ENCODE measurements at places on chromosomes 12 and 14. TPM values are rescaled to one million over a fixed set of nuclear protein-coding genes. Genes with fewer than 3 reads are reported as not detected.

KLHDC1 gene
- total RNA-seq: 2.4 TPM

TPH2 gene
- not detected for total RNA-seq

RNASE3 gene
- total RNA-seq: not detected

TEX52 gene
- not detected for total RNA-seq

AHNAK2 gene
- not detected for total RNA-seq

DPPA3 gene
- not detected for total RNA-seq

TEX22 gene
- 4.4 TPM for total RNA-seq

DNA sequence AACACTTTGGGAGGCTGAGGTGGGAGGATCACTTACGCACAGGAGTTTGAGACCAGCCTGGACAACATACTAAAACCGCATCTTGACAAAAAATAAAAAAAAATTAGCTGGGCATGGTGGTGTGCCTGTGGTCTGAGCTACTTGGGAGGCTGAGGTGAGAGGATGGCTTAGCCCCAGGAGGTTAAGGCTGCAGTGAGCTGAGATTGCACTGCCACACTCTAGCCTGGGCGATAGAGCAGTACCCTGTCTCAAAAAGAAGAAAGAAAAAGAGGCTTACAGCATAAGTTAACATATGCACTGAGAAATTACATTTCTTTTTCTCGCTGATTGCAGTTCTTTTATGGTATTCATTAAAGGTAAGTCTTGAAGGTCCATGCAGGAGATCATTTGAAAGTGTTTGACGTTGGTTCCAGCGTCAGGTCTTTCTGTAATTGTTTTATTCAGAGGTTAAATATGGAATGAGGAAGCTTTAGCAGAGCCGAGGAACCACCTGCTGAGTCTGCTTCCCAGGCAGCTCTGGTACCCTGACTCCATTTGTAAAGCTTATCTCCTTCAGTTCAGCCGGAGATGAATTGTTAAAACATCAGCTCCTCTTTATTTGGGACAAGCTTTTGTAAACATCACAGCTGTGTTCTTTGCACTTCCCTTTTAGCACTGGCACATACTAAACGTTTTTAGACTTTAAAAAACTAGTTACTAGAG lies 18.5 kb downstream of the SFSWAP start:
- H3K36me3 ChIP-seq: peaks cover 74% of the 10 kb centered on the region
- no peak overlapping the region for H3K4me3 ChIP-seq
- H3K4me1 ChIP-seq: peaks cover 4% of the 10 kb centered on the region
- no peak for DNase-seq
- H3K27me3 ChIP-seq: no peaks in the 10 kb centered on the region

DNA sequence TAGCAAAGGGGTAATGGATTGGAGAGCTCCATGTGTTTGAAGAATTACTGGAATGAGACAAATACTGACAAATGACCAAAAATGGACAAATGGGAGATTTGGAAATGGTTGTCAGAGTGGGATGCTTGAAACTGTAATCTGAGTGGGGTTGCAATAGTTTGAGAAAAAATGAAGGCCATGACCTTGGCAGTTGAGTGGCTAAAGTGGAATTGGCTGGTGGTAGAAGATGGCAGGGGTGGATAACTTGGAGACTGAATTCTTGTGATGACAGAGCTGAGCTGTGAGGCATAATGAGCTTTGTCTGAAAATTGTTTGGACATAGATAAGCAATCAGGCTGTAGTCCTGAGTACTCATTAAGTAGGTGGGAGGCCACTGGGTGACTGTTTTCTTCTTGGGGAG lies 222.5 kb upstream of the PRICKLE1 start:
- H3K27ac ChIP-seq: no peak overlapping the region
- no peaks in the 10 kb centered on the region for H3K36me3 ChIP-seq

GRCh38 chr12:5648692-5649359 lies 216.9 kb downstream of the NTF3 start:
- H3K27me3 ChIP-seq: no peaks in the 10 kb centered on the region
- H3K36me3 ChIP-seq: no peaks in the 10 kb centered on the region
- no peak overlapping the region for H3K27ac ChIP-seq
- no peak for DNase-seq

DNA sequence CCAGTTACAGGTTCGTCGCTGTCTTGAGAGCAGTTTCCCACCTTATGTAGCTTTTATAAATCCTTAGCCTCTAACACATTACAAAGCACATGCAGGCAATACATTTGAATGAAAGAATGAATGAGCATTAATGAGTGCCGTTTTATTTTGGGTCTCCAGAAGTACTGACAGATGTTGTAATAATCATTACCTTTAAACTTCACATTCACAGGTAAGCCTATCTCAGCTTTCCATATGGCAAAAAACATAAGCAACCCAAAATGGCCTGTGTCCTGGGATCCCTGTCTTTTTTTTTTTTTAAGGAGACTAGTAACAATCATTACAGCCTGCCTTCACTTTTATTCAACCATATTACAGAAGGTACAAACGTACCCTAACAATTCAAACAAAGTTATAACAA lies 52.9 kb upstream of the FERMT2 start:
- peaks cover under 1% of the 10 kb centered on the region for H3K27me3 ChIP-seq
- no peak overlapping the region for H3K4me3 ChIP-seq
- DNase-seq: no peak
- no peaks in the 10 kb centered on the region for H3K36me3 ChIP-seq
- no peaks in the 10 kb centered on the region for H3K4me1 ChIP-seq
- no peak overlapping the region for H3K27ac ChIP-seq

DNA sequence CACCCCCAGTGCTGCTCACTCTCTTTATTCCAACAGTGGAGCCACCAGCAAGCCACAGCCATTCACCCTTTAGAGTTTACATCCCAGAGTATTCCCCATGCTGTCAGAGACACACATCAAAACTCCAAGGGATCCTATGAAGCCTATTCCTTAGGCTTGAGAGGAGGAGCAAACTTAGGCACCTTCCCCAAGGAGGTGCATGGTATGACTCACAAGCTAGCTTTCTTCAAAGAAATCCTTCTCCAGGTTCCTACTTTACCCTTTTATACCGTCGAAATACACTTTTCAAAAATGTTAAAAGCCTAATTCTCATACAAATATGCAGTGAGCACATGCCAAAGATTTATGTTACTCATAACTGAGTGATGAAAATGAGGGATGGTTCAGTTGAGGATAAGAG lies 175.4 kb downstream of the ETNK1 start:
- DNase-seq: no peak
- H3K27ac ChIP-seq: no peak overlapping the region
- H3K4me3 ChIP-seq: no peak overlapping the region
- no peaks in the 10 kb centered on the region for H3K4me1 ChIP-seq

DNA sequence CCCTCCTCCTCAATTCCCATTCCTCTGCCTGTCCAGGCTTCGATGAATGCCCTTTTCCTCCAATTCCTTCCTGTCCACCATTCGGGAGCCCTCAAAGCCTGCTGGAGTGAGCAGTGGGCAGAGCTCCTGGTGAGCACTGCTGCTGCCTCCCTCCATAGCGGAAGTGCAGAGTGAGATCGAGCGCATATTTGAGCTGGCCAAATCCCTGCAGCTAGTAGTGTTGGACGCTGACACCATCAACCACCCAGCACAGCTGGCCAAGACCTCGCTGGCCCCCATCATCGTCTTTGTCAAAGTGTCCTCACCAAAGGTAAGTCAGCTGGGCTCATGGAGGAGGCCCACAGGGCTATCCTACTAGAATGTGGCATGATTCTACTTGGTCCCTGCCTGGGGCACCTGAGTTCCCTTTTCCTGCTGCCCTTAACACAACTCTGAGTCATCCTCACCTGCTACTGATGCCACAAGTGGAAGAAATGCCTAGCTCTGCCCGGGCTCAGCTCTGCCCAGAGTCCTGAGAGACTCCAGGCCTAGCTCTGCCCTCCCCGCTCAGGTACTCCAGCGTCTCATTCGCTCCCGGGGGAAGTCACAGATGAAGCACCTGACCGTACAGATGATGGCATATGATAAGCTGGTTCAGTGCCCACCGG lies 8.0 kb downstream of the CACNB3 start:
- H3K27me3 ChIP-seq: no peaks in the 10 kb centered on the region
- peaks cover 21% of the 10 kb centered on the region for H3K4me1 ChIP-seq
- DNase-seq: no peak
- no peak overlapping the region for H3K4me3 ChIP-seq
- no peak overlapping the region for H3K27ac ChIP-seq

- H3K27me3 ChIP-seq: peaks cover 32% of the 10 kb centered on the region
- DNase-seq: peak; percentile 70
- no peaks in the 10 kb centered on the region for H3K36me3 ChIP-seq
- peaks cover 66% of the 10 kb centered on the region for H3K4me1 ChIP-seq
Observed at GRCh38 chr14:106511006-106511799, 984.8 kb downstream of the TMEM121 start.

- no peaks in the 10 kb centered on the region for H3K27me3 ChIP-seq
- no peak overlapping the region for H3K4me3 ChIP-seq
- no peaks in the 10 kb centered on the region for H3K4me1 ChIP-seq
- DNase-seq: no peak
- H3K36me3 ChIP-seq: no peaks in the 10 kb centered on the region
Observed at GRCh38 chr12:114335607-114336006, 70.3 kb downstream of the TBX5 start.

DNA sequence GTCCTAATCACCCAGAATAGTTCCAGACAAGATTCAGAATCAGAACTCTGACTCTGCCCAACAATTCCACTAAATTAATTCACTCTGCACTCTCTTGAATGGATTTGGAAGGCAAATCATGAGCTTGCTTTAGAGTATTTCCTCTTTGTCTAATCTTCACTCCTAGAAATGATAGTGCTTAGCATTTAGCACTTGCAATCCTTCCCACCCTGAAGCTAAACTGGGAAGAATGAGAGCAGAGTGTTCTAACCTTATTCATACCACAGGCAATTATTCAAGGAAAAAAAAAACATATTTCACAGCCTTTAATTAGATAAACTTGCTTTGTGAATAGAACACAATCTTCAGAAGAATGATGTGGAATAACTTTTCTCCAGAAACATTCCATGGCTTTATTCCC lies 264.6 kb downstream of the PAWR start:
- no peaks in the 10 kb centered on the region for H3K36me3 ChIP-seq
- DNase-seq: no peak
- H3K27me3 ChIP-seq: no peaks in the 10 kb centered on the region
- H3K27ac ChIP-seq: no peak overlapping the region
- H3K4me1 ChIP-seq: no peaks in the 10 kb centered on the region

DNA sequence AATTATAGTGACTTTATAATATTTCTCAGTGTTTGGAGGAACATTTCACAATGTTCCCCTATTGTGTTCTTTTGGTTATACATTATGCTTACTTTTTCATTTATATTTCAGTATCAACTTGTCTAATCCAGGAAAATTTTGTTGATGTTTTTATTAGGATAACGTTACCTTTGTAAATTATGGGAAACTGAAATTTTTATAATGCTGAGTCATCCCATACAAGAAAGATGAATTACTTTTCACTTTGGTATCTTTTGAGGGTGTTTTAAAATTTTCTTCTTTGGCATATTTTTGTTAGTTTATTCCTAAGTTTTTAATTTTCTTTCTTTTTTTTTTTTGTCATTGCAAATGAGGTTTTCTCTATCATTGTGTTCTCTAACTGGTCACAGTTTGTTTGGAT lies 542.7 kb downstream of the SLC16A7 start:
- no peak overlapping the region for H3K27ac ChIP-seq
- no peaks in the 10 kb centered on the region for H3K4me1 ChIP-seq
- no peaks in the 10 kb centered on the region for H3K36me3 ChIP-seq
- no peak overlapping the region for H3K4me3 ChIP-seq
- no peaks in the 10 kb centered on the region for H3K27me3 ChIP-seq
